ENCODE measurements at places on chromosomes 1 and 21.
A peak's percentile ranks its signal among the peaks of the same experiment; 100 is the strongest.

- H3K27ac ChIP-seq, result no peak overlapping the region
- H3K36me3 ChIP-seq, result peaks cover 19% of the 10 kb centered on the region
- no peaks in the 10 kb centered on the region for H3K27me3 ChIP-seq
- DNase-seq, result no peak
These were observed 14.5 kb upstream of the CFAP298 start for GRCh38 chr21:32626621-32627196.

DNA sequence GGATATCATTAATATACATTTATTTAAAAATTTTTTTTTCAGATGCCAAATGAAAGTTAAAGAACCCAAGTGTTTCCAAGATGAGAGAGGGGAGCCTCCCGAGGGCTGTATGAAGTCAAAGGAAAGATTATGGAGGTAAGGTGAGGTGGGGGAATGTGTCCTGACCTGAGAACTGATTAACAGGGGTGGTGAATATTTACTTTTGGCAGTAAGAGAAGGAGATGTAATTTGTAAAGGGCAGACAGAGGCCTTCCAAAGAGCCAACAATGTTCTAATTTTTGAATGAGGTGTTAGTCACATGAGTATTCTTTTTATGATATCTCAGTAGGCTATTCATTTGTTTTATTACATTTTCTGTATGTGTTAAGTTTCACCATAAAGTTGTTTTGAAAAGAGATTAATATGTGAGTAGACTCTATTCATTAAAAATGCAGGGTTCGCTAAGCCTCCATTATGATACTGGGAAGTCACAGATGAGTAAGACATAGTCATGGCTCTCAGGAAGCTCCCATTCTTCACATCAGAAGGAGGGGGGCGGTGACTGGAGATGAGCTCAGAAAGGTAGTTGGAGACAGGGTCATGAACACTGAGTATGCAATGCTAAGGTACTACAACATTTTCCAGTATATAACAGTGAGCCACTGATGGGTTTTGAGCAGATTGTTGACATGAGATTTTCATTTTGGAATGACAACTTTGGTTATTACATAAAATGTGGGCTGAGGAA lies 62.4 kb upstream of the TNFSF18 start:
- no peak overlapping the region for H3K4me3 ChIP-seq
- DNase-seq, result no peak
- H3K4me1 ChIP-seq, result no peaks in the 10 kb centered on the region
- H3K27me3 ChIP-seq, result no peaks in the 10 kb centered on the region
- H3K27ac ChIP-seq, result no peak overlapping the region
- no peaks in the 10 kb centered on the region for H3K36me3 ChIP-seq

DNA sequence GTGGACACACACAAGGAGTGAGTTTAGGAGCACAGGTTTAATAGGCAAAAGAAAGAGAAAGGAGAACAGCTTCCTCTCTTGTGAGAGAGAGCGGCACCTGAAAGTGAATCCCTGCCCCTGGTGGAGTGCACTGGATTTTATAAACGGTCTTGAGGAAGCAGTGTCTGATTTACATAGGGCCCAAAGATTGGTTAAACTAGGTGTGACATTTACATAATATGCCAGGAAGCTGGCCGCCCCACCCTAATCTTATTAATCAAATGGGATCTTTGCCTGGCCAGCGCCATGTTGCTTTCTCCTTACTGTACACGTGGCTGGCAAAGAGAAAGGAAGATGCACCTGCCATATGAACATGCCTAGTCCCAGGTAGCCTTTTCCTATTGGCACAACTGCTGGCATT lies 38.7 kb downstream of the CFH start:
- H3K36me3 ChIP-seq, result no peaks in the 10 kb centered on the region
- no peaks in the 10 kb centered on the region for H3K27me3 ChIP-seq
- no peak for DNase-seq
- H3K4me3 ChIP-seq, result no peak overlapping the region
- no peak overlapping the region for H3K27ac ChIP-seq

- no peak overlapping the region for H3K27ac ChIP-seq
- H3K4me1 ChIP-seq, result no peaks in the 10 kb centered on the region
- H3K27me3 ChIP-seq, result no peaks in the 10 kb centered on the region
- DNase-seq, result no peak
These were observed 16.2 kb upstream of the SERINC2 start for GRCh38 chr1:31396633-31397351.

DNA sequence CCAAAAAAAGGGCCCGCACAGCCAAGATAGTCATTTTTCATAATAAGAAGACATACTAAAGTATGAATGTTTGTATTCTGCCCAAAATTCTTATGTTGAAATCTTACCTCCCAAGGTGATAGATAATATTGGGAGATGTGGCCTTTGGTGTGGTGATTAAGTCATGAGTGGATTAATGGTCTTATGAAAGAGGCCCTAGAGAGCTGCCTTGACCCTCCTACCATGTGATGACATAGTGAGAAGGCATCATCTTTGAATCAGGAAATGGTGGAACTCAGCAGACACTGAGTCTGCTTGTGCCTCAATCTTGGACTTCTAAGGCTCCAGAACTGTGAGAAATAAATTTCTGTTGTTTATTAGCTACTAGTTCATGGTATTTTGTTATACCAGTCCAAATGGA lies 11.8 kb upstream of the RNPC3 start:
- no peak overlapping the region for H3K27ac ChIP-seq
- H3K27me3 ChIP-seq, result no peaks in the 10 kb centered on the region
- no peak for DNase-seq
- H3K4me3 ChIP-seq, result no peak overlapping the region
- no peaks in the 10 kb centered on the region for H3K4me1 ChIP-seq

GRCh38 chr1:68938051-68938666 lies 441.3 kb upstream of the DEPDC1 start:
- no peak overlapping the region for H3K27ac ChIP-seq
- no peaks in the 10 kb centered on the region for H3K4me1 ChIP-seq
- no peaks in the 10 kb centered on the region for H3K36me3 ChIP-seq
- DNase-seq, result no peak
- H3K27me3 ChIP-seq, result no peaks in the 10 kb centered on the region
- no peak overlapping the region for H3K4me3 ChIP-seq

DNA sequence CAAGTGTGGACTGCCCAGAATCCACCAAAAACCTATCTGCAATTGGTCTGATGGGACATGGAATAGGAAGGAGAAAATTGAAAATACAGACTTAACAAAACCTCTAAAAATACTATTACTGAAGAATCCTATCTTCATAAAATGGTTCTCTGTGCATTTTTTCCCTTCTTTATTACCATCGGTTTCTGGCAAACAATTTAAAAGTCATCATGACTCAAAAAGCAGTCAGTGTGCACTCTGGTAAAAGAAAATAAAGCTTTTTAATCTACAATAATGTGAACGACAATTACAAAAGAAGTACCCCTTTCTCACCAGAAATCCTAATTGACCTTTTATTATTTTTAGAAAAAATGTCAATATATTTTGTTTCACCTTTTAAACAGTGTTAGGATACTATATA lies 186.3 kb downstream of the TPR start:
- no peak overlapping the region for H3K27ac ChIP-seq
- H3K27me3 ChIP-seq, result no peaks in the 10 kb centered on the region
- no peak overlapping the region for H3K4me3 ChIP-seq
- no peak for DNase-seq
- H3K36me3 ChIP-seq, result peaks cover 12% of the 10 kb centered on the region
- H3K4me1 ChIP-seq, result no peaks in the 10 kb centered on the region

GRCh38 chr1:14117700-14118099 lies 417.7 kb downstream of the PRDM2 start:
- H3K36me3 ChIP-seq, result no peaks in the 10 kb centered on the region
- H3K27ac ChIP-seq, result no peak overlapping the region
- no peak for DNase-seq

GRCh38 chr1:180155182-180155682 lies 563 bp downstream of the QSOX1 start:
- DNase-seq, result peak; percentile 31
- H3K27me3 ChIP-seq, result no peaks in the 10 kb centered on the region
- peak overlapping the region; percentile 89 for H3K27ac ChIP-seq
- H3K36me3 ChIP-seq, result no peaks in the 10 kb centered on the region
- peak overlapping the region; percentile 95 for H3K4me3 ChIP-seq

GRCh38 chr21:23718446-23719285 lies 1888.6 kb downstream of the MRPL39 start:
- no peak overlapping the region for H3K4me3 ChIP-seq
- no peak for DNase-seq
- no peak overlapping the region for H3K27ac ChIP-seq
- H3K36me3 ChIP-seq, result no peaks in the 10 kb centered on the region

DNA sequence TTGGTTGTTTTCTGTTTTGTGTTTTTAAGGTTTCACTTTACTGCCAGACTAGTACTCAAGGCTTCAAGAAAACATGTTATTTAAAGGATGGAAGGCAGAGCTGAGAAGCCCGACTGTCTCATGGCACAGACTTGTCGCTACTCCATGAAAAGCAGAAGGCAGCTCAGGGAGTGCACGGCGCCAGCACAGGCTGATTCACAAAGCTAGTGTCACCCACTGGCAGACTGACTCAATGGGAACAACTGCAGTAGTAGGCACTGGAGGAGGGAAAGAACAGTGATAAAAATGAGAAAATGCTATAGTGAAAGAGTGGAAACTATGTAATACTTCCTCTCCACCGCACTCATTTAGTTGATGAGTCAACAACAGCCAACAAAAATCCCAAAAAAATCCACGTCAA lies 14.7 kb downstream of the HSF2BP start:
- no peaks in the 10 kb centered on the region for H3K27me3 ChIP-seq
- H3K4me3 ChIP-seq, result no peak overlapping the region
- H3K36me3 ChIP-seq, result no peaks in the 10 kb centered on the region
- DNase-seq, result peak; percentile 74
- H3K4me1 ChIP-seq, result peaks cover 6% of the 10 kb centered on the region

GRCh38 chr1:176208034-176208433 lies 948 bp upstream of the COP1 start:
- H3K36me3 ChIP-seq, result no peaks in the 10 kb centered on the region
- peaks cover 34% of the 10 kb centered on the region for H3K4me1 ChIP-seq
- H3K27ac ChIP-seq, result peak overlapping the region; percentile 93
- no peak for DNase-seq
- H3K27me3 ChIP-seq, result no peaks in the 10 kb centered on the region

- no peaks in the 10 kb centered on the region for H3K4me1 ChIP-seq
- no peaks in the 10 kb centered on the region for H3K27me3 ChIP-seq
- no peak for DNase-seq
- H3K4me3 ChIP-seq, result no peak overlapping the region
These were observed 15.9 kb downstream of the KAZN start for GRCh38 chr1:14614341-14614740.

- no peak overlapping the region for H3K4me3 ChIP-seq
- no peaks in the 10 kb centered on the region for H3K4me1 ChIP-seq
- no peaks in the 10 kb centered on the region for H3K36me3 ChIP-seq
- H3K27me3 ChIP-seq, result peaks cover 10% of the 10 kb centered on the region
These were observed 429.9 kb downstream of the NPHP4 start for GRCh38 chr1:5562331-5562730.

DNA sequence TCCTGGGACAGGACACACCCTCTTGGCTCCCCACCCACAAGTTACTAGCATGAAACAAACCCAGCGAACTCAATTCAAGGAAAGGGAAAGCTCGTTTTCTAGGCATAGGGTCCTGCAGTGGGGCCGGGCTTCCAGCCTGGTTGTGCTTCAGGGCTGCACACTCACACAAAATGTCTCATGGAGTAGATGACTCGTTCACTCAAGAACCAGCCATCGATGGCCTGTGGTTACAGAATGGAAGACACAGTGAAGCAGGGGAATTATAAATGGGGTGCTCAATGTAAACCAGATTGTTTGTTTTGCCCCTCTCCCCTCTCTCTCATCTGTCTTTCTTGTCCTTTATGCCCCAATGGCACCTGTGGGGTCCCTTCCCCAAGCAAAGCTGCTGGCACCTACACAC lies 56.0 kb upstream of the COX20 start:
- DNase-seq, result no peak
- H3K4me3 ChIP-seq, result no peak overlapping the region
- H3K4me1 ChIP-seq, result no peaks in the 10 kb centered on the region
- H3K36me3 ChIP-seq, result no peaks in the 10 kb centered on the region

DNA sequence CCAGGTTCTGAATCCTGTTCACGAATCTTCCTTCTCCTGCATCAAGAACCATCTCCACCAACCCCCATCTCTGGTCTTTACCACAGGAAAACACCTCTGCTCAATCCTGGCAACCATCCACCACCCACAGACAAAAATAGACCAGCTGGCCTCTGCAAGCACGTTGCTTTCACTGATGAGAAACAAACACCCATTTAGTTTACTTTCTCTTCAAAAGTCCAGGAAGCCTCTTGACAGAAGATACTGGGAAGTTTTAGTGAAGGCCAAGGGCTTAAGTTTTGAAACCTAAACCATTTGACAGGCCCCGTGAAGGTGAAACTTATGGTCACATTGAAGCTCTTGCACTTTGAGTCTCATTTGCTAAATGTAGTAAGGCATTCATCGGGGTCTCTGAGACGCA lies 122.6 kb upstream of the PPP2R5A start:
- no peaks in the 10 kb centered on the region for H3K36me3 ChIP-seq
- DNase-seq, result no peak
- no peaks in the 10 kb centered on the region for H3K27me3 ChIP-seq
- no peak overlapping the region for H3K4me3 ChIP-seq

DNA sequence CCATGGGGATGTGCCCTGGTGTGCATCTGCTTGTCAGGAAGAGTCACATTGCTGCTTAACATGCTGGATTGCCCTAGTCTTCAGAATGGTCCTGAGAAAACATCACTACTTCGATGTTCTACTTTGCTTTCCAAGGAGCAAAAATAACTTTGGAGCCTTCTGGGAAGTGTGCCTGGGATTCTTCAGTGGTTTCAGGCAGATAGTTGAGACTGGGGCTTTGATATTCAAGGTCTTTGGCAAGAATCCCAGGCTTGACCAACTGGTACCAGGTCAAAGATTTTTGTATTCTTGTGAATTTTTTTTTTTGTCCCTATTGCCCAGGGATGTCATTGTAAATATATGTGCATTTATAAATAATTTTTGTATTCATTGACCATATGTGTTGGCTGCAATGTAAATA lies 51.4 kb downstream of the LRIG2 start:
- H3K4me3 ChIP-seq, result no peak overlapping the region
- H3K36me3 ChIP-seq, result peaks cover 73% of the 10 kb centered on the region
- DNase-seq, result no peak
- no peak overlapping the region for H3K27ac ChIP-seq

GRCh38 chr1:237183963-237184540 lies 142.1 kb downstream of the RYR2 start:
- no peaks in the 10 kb centered on the region for H3K36me3 ChIP-seq
- H3K4me1 ChIP-seq, result peaks cover 13% of the 10 kb centered on the region
- H3K27me3 ChIP-seq, result no peaks in the 10 kb centered on the region
- peak overlapping the region; percentile 38 for H3K27ac ChIP-seq
- DNase-seq, result no peak
- no peak overlapping the region for H3K4me3 ChIP-seq

- DNase-seq, result no peak
- H3K4me1 ChIP-seq, result no peaks in the 10 kb centered on the region
- no peak overlapping the region for H3K4me3 ChIP-seq
- no peaks in the 10 kb centered on the region for H3K27me3 ChIP-seq
- no peaks in the 10 kb centered on the region for H3K36me3 ChIP-seq
These were observed 22.3 kb upstream of the GALNT2 start for GRCh38 chr1:230044729-230045128.

GRCh38 chr1:186518822-186519381 lies 58.0 kb upstream of the PDC start:
- H3K36me3 ChIP-seq, result no peaks in the 10 kb centered on the region
- DNase-seq, result no peak
- no peak overlapping the region for H3K27ac ChIP-seq
- no peaks in the 10 kb centered on the region for H3K4me1 ChIP-seq
